Muscle of arm (tissue), 14 donors: ENCODE measurements at places on chromosomes 2 and 18.
A peak's percentile ranks its signal among the peaks of the same experiment; 100 is the strongest.

DNA sequence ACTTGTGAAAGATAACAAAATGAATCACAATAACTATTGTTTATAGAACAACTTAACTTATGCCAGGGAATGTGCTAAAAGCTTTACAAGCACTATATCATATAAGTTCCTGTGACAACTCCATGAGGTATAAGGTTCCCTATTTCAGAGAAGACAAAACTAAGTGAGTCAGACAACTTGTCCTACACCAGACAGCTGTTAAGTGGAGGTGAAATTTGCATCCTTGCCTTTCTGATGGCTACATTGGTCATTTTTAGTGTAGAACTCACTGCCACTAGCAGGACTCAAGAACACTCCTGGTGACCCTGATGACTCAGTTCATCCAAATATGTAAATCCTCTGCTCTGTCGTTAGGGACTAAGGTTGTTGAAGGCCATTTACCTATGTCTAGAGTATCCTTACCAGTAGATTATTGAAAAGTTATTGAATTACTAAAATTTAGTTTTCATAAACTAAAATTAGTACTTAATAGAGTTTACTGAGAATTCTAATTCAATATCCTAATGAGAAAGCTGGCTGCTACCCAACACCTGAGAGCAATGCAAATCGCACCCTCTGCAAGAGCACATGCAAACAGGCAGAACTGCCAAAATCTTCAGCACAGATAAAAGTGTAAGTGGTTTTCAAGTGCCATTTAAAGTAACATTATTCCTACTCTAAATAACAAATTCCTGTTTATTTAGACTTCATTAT, 636.2 kb downstream of the NRXN1 start:
- DNase-seq: no peak

- DNase-seq: no peak
Observed at GRCh38 chr2:47270421-47270820, 115.3 kb upstream of the STPG4 start.

- DNase-seq: no peak
Observed at GRCh38 chr2:105428387-105429018, 29.7 kb upstream of the FHL2 start.

GRCh38 chr2:60979231-60979630, 38.3 kb upstream of the PEX13 start:
- DNase-seq: no peak

DNA sequence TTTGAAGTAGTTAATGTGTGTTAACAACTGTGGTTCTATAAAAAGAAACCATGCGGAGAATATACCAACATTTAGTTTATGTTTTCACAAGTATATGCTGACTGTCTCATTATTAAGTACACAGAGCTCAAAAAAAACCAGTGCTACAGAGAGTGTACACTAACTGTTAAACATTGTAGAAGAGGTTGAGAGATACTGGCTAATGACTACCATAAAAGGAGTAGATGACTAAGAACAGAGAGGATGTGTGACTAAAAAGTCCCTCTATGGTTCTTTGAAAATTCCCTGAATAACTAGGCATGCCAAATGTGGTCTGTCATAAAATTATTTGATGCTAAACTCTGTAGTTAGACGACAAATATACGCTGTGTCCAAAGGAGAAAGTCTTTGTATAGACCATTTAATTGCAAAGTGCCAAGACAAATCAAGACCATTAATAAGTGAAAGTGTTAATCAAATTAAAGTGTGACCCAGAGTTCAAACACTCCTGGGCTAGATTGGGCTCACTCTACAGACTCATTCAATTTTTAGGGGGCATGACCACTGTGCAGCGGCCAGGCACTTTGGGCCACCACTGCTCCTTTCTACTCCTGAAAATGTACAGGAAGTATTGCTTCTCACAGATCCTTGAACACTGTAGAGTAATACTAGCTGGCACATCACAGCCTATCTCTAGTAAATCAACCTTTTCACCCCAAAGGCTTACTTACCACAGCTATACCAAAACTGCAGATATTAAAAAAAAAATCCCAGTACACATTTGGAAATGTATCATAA, 45.1 kb upstream of the SERTAD2 start:
- no peak for DNase-seq

- no peak for DNase-seq
Observed at GRCh38 chr18:39359636-39360035, 1794.0 kb upstream of the CELF4 start.

- DNase-seq: no peak
Observed at GRCh38 chr2:103739921-103740320, 978.1 kb downstream of the TMEM182 start.

GRCh38 chr18:58336605-58337004, 292.3 kb downstream of the ALPK2 start:
- no peak for DNase-seq

DNA sequence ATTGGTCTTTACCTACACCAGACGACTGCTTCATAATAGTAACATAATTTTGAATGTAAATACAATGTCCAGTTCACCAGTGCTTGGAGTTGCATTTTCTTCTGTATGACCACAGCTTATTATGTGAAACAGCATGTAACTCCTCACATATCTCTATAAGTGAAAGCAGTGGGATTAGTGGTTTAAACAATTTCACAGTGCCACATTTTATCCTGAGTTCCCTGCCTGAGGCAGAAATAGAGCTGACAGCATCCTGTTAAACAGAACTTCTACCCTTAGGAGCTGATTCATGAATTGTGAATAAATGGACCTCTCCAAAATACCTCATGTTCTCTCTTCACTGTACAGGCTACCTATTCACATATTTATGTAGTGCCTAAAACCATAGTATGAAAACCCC, 542.3 kb upstream of the VWC2L start:
- no peak for DNase-seq

DNA sequence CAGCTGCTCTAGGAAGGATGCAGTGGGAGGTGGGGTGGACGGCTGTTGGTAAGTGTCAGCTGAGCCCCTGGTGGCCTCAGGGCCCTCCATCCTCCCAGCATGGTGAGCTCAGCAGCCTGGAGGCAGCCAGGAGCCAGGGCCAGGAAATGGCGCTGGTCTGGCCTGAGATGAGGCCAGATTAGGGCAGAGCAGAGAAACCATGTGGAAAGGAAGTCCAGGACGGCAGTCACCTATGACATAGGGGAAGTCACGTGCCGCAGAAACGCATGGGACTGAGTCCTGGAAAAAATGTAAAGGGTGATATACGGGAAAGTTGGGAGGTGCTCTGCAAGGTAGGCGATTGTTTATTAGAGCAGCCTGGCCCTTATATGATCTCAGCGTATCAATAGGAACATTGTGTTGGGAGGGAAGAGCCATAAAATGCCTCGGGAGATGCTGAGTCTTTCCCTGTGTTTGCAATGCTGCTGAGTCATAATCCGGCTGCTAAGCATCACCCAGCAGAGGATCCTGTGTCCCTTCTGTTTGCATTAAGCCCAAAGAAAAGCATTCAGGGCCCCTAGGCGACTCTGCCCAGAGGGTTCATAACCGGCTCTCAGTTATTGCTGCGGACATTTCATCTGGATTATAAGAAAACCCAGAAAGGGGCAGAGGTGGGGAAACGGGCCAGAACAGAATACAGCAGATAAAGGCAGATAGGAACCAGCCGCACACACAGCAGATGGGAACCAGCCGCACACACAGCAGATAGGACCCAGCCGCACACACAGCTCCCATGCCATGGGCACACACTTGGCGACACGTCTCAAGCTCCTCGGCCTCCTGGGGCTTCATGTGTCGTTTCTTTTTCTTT, 30.3 kb upstream of the B3GNT7 start:
- DNase-seq: no peak

GRCh38 chr2:102520009-102520408, 47.0 kb downstream of the SLC9A4 start:
- DNase-seq: no peak

- peak; percentile 54 for DNase-seq
Observed at GRCh38 chr18:62118328-62118727, 68.5 kb downstream of the PIGN start.

- DNase-seq: no peak
Observed at GRCh38 chr2:205139822-205140463, 542.4 kb upstream of the NRP2 start.

DNA sequence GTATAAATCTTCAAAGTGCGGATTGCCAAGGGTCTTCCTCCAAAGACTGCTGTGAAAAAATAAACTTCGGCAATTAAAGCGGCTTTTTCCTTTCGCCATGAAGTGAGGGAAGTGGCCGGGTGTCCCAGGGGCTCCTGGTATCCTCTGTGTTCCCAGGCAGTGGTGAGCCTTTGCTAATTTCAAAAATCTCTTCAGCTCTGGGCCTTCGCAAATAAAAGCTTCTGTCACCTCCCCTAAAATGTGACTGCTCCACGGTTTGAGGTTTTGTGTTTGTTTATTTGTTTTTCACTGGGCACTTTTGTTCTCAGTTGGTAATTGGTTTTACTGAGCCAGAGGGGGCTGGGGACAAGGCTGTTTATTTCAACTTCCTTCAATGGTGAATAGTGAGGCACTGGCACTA, 270.1 kb upstream of the POU3F3 start:
- DNase-seq: no peak

DNA sequence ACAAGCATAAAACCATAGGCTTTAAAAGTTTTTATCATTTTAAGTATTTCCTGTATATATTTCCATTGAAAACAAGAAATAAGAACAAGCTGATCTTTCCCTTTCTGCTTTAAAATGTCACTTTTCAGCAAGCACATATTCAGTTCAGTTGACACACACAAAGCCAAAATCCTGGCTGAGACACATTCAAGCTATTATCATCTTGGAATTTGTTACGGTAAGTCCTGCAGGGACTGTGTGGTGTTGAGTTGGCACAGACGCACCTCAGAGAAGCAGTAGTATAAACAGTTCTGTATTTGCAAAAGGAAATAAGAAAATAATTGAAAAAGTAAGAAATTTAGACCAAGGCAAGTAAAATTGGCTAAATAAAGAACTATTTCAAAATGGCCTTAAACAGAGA, 10.4 kb upstream of the DAW1 start:
- no peak for DNase-seq

GRCh38 chr2:138713504-138713903, 66.7 kb downstream of the NXPH2 start:
- no peak for DNase-seq

GRCh38 chr2:176206136-176206535, 17.7 kb downstream of the HOXD1 start:
- DNase-seq: no peak

DNA sequence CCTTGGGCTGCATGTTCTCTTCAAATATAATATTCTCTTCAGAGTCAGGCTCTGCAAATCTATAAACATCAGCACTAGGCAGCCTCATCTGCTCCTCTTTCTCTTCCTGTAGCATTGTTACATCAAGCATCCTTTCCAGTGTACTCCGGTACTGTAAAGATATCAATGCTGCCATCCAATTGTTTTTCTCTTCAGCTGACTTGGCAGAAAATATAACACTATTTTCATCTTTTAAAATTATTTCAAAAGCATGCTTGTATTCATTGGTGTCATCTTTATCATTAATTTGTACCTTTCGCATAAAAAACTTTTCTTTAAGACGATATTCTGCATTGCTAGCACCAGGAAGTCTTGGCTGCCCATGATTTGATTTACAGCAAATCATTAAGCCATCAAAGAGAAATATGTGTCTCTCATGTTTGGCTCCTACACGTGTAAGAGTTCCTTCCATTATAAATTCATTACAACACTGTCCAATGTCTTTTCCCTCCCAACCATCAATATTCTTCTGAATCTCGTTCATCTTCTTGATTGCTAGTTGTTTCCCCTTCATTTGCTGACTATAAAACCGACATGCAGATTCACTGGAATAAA, 98.1 kb downstream of the SOS1 start:
- DNase-seq: no peak

DNA sequence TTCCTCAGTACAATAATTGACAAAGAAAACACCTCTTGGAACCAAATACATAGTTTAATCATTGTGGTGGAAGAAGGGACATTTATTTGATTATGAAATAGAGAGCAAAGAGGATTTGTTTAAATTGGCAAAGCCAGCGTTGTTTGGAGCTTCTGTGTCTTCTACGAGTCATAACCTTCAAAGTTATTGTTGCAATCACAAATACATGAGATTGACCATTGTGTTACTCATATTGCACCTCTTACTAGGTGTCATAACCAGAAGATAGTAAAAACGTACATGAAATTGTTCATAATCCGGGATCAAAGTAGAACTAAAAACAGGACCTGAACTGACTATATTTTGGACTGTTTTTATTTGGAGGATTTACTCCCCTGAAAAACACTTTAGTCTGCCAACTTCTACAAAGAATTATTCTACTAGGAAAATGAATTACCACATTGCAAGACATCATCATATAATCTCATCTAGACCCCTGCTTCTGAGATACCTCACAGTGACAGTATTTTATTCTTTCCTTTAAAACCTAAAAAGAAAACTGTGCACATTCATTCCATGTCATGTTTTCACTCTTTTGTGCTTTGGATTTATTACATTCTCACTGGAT, 151.7 kb upstream of the KLF7 start:
- DNase-seq: no peak

GRCh38 chr18:12585218-12585617, 72.7 kb downstream of the SPIRE1 start:
- DNase-seq: no peak

GRCh38 chr2:178208336-178208735, 14.0 kb downstream of the OSBPL6 start:
- no peak for DNase-seq

- DNase-seq: peak; percentile 71
Observed at GRCh38 chr2:20282916-20283592, 58.1 kb upstream of the SDC1 start.

DNA sequence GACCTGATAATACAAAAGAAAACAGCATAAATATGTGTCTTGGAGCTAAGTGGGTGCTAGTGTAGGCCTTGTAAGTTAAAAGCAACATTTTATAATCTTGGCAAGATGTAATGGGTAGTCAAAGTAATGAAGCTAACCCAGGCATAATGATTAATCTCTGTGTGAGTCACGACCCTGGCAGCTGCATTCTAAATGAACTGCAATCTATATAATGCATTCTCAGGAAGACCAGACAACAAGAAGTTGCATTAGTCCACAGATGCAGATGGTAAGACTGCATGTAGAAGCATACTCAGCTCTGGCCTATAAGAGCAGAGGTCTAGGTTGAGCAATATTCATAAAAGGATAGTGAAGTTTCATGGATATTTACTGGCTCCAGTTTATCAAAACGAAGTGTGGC, 85.6 kb upstream of the ETAA1 start:
- no peak for DNase-seq

DNA sequence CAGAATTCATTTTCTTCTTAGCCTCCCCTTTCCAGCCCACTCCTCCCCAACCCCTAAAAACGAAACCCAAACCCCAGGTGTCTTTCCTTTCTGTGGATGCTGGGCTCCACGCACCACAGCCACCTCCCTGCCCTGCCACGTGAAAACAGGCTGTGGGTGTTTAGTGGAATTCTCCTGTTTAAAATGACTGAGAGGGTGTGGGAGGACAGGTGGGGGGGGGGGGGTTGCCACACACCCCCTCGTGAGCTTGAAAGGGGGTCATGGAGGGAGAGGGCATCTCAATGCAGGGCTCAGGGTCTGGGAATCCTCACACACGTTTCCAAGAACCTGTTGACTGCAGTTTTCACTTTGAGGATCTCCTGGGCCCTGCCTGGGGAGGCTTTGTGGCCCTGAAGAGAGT, 110.3 kb downstream of the FAM210A start:
- no peak for DNase-seq
